ENCODE measurements at places on chromosomes 2 and 18.

DNA sequence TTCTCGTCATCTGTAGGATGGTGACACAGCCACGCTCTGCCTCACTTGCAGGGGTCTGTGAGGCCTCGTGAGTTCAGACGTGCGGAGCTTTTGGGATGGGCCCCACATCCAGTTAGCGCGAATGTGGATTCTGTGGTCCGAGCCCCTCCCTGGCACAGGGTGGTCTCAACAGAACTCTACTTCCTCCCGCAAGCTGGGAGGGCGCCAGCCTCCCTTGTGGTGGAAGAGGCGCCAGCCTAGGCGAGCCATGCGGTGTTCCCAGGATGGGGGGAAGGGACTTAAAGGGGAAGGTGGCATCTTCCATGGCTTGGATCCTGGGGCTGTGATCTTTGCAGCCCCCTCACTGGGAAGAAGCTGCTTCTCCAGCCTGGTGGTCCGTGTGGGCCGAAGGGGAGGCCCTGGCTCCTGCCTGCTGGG is 1.4 kb downstream of the SNORC start:
- no peak for DNase-seq

- DNase-seq: no peak
Measured at GRCh38 chr2:95025406-95026319, at the start of gene MAL. TSS of gene MAL (plus strand) at chr2:95025708. CDS start at chr2:95025793, 85 bp downstream.

GRCh38 chr2:227824711-227825110 is 11.1 kb downstream of the CCL20 start:
- no peak for DNase-seq

GRCh38 chr2:165617741-165618481 is 148.4 kb downstream of the CSRNP3 start:
- DNase-seq: peak; percentile 1

DNA sequence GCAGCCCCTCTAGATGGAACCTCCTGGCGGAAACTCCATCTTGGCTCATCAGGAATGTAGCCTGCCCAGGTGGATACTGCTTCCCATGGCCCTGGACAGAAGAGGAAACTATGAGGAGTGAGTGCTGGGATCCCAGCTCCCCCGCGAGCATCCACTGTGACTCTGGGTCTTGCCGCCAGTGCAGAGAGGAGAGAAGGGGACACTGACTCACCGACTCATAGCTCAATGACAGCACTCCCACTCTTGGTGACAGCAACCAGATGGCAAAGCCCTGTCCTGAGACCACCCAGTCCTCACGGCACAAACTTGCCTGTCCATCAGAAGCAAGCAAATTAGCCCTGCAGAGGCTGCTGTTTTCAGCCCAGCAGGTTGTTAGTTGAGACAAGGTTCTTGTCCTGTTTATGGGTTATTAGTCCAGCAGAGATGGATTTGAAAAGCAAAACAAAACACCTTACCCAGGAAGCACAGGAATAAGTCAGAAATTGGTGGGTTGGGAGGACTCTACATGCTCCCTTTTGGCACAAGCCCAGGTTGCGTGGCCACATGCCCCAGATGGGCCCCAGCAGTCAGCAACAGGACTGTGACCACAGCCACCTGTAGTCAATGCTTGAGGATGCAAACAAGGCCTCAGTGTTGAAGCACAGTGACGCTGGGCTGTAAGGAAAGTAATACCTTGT is 111.5 kb upstream of the GLI2 start:
- DNase-seq: no peak

Data from epithelial cell of esophagus (primary cell).